CD4-positive, alpha-beta T cell treated with Interleukin-10 for 1 hour (primary cell): ENCODE measurements at places on chromosomes 7 and 10.

DNA sequence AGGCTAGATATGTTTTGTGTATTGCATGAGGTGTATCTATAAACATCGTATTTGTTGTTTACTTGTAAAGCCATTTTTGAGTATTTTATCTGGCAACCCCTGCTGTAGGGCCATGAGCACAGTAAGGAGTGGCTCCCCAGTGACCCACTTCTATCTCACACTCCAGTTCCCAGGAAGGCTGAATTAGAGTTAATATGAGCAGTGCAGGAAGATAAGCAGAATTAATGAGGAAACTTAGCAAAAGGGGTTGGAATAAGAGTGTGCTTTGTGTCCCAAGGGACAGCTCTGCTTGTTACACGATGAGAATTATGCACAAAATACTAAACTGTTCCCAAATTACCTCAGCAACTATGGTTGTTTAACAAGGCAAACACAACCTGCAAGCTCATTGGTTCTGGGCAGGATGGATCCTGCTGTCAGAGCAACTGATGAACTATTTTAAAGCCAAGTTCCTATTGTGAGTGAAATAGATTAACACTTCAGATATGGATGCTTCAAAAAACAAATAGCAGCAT is 1005.8 kb downstream of the NRG3 start:
- DNase-seq: no peak

DNA sequence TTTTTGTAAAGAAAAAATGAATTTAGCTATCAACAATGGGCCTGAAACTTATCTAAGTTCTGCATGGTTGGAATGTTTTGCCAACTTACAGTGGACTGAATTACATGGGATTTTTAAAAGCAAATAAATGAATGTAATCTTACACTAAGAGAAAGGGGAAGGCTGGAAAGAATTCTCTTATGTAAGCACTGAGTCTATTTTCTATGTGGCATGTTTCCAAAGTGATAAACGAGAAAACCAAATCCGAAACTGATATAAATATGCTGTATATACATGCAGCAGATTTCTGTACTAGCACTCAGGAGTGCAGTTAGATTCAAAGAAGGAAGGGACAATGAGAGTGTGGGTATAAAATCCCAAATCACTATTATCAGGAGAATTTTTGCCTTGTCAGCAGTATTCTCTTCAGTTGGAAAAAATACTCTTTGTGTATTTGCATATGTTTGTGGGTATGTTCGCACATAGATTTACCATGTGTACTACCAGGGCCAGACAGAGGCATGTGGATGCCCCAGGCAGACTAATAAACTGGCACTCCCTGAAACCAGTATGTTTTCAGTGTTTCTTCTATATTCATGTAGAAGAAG is 334.3 kb upstream of the SEMA3D start:
- DNase-seq: no peak

DNA sequence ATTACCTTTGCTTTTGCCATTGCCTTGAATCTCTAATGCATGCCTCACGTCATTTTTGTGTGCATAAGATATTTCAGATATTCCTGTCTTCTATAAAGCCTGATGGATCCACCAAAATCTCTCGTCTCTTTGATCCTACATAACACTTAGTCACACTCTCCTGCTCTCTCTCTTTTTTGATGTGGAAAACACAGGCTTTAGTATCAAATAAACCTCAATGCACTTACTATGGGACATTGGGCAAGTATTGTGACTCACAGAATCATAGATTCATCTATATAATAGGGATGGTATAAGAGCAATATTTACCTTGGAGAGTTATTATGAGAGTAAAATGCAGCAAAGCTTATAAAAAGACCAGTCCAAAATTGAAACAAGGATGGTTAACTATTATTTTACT is 39.1 kb downstream of the DKK1 start:
- no peak for DNase-seq

GRCh38 chr10:2913474-2913873 is 153.9 kb upstream of the PFKP start:
- no peak for DNase-seq

DNA sequence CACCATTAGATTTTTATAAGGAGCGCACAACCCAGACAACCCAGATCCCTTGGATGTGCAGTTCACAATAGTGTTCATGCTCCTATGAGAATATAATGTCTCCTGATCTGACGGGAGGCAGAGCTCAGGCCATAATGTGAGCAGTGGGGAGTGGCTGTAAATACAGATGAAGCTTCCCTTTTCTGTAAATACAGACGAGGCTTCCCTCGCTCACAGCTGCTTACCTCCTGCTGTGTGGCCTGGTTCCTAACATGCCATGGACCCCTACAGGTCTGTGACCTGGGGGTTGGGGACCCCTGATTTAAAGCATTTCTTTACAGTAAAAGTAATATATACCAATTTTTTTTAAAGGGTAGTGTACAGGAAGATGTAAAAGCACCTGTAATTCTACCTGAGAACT is 33.2 kb downstream of the HELLS start:
- no peak for DNase-seq

- no peak for DNase-seq
Measured at GRCh38 chr7:47328392-47329319, 253.3 kb downstream of the TNS3 start.

DNA sequence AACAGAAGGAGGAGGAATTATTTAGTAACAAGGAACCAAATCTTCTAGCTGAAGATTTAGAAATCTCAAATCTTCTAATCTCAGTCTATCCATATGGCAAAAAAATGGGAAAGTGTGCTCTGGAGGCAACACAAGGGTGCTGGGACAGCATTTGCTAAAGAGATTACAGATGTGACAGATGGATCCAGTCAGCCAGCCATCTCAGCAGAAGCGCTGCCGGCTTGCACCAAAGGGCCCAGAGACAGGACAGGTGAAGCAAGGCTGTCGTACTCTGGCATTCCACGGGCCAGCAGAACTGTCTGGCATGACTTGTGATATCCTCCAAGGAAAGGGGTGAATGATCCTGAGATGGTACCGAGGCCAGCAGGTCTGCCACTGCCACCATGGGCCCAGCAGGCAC is 45.7 kb upstream of the GJD4 start:
- DNase-seq: no peak

DNA sequence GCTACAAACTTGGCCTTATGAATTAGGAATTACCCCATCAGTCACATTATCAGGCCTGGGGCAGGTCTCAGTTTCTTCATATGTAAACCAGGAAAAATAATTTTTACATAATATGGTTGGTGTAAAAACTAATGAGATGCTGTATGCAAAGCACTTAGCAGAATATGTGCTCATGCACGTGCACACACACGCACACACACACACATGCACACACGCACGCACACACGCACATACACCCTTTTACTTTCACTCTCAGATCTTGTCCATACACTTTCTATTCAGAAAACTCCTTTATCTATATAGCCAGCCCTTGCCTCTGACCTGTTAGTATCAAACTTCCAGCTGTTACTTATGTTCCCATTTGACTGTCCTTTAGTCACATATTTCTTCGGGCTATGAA is 92.7 kb downstream of the CREB5 start:
- DNase-seq: no peak

DNA sequence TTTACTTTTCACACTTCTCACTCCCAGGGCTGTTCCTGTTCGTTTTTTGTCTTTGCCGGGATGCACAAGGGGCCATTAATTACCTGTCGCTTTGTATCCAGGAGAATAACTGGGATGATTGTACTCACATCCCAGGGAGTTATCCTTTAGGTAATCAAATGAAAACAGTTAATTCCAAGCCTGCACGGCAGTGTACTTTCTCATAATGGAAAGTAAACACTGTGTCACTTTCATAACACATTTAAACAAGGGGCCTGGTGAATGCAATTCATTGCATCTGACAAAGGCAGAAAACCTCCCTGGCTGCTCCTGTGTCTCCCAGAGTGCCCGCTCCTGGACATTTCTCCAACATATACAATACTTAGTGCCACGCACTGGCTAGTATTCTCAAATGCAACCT is 138.7 kb upstream of the CELF2 start:
- no peak for DNase-seq

DNA sequence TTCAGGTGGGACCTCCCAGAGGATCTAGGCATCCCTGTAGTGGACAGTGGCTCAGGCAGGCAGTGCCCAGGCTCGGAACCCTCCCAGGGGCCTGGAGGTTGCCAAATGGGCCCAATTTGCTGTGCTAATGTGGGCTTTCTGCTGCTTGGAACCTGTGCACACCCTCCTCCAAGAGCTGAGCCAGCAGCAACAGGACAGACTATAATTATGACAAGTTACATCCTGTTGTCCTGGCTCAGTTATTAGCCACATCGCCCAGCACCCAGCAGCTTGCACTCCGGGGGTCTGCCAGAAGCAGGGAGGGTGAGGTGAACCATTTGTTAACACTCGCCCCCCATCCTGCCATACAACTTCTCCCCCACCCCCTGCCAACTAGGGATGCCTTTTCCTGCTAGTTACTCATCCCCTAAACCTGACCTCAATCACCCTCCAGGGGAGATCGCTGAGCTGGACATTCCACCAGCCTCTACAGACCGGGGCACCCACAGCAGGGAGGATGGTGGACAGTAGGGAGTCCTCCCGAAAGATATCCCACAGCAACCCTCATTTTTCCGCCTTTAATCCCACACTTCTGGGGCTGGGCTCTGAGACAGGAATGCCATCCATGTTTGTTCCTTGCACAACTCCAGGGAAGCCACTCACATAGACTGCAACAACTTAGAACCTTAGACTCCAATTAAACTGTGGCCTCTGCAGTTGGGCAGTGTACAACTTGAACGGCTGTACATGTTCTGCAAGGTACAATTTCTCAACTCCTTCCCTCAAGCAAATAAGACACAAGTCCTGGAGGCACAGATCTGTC is 7.9 kb upstream of the MYL10 start:
- no peak for DNase-seq

GRCh38 chr7:81623251-81623855 is 146.5 kb downstream of the HGF start:
- DNase-seq: no peak

DNA sequence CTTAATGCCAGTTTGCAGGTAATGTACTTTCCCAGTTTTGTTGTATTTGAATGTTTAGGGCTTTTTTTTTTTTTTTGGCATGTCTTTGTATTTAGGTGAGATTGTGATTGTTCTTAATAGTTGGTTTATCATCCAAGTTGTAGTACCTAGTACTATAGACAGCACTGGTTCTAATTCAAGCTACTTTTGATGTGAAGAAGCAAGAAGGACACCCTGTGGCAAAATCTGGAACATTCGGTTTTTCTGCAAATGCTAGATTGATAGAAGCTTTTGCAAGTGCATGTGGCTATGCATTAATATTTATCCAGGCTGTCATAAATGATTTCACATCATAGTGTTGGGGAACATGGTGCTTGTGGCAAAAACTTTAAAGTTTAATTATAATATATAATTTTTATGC is 248.9 kb downstream of the FOXP2 start:
- DNase-seq: no peak

- no peak for DNase-seq
Measured at GRCh38 chr10:133361773-133362441, 4.1 kb upstream of the FUOM start.
